ENCODE measurements at places on chromosomes 4 and X.

DNA sequence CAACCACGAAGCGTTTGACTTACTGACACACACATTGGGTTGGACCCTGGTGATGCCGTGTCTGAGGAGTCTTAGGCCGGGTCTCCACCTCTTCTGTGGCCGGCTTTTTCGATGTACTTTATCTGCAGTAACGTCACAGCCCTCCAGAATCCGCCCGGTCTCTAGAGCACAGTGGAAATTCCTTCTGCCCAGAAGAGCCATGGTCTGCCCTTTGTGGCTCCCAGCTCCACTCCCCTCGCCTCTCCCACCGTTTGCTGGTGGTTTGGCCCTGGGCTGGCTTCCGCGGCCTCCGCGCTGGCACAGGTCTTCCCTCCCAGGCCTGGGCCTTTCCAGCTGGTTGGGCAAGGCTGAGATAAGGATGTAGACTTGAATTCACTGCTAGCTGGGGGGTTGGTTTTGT lies 4.3 kb downstream of the MAEA start:
- DNase-seq = no peak

GRCh38 chr4:112451831-112452230 lies 64.1 kb downstream of the NEUROG2 start:
- DNase-seq = no peak

GRCh38 chrX:3006495-3006894 lies at the start of gene ARSH:
Gene ARSH (plus strand): TSS chrX:3006546. CDS start chrX:3006613, 67 bp downstream.
- DNase-seq = no peak

DNA sequence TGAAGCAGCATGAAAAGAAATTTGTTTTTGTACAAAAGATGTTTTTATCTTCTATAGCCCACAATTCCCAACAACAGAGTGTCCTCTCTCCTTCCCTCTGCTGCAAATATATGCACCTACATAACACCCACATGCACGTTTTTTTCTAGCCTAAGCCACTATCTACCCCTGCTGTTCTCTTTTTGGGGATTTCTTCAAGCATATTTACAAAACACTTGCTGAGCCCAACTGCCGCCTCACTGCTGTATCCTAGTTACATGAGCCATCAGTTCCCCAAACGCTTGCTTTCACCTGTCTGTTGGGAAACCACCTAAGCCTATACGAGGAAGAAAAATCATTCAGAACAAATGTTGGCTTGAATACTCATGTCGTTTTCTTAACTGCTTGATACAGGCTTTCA lies 127.2 kb downstream of the CHRNA9 start:
- no peak for DNase-seq

DNA sequence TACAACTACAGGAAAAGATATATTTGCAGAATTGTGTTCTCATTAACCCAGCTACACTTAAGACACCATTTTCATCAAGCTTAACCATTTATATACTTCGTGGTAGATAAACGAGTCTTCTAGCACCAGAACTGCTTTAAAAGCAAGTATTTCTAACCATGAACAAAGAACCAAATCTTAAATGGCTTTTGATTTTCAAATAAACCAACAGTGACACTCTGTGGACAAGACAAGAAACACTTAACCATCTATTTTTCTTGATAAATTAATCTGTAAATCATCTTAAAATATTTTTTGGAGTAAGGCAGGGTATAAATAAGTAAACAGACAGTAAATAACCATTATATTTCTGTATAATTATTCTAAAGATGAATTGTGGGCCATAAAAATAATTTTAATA lies 10.2 kb downstream of the BEND2 start:
- DNase-seq = no peak

- DNase-seq = no peak
These were observed 27.5 kb downstream of the RUFY3 start for GRCh38 chr4:70749313-70749712.

GRCh38 chrX:34379891-34380290 lies 247.8 kb upstream of the FAM47A start:
- no peak for DNase-seq
